Fibroblast of lung (primary cell): ENCODE measurements at places on chromosomes 16 and 17. TPM values are rescaled to one million over a fixed set of nuclear protein-coding genes. Genes with fewer than 3 reads are reported as not detected.

Gene FN3K
- 5.6 and 8.9 TPM in 2 replicates for total RNA-seq

Gene KCNJ12
- total RNA-seq = 0.66 and 1.5 TPM in 2 replicates

Gene RSKR
- total RNA-seq = 3.8 and 4.1 TPM in 2 replicates

- DNase-seq = no peak
These were observed 126.2 kb downstream of the PRKCB start for GRCh38 chr16:23962001-23962400.

Gene ACSM2A
- total RNA-seq = not detected in 2 replicates

GRCh38 chr17:31339906-31340661 lies 18.7 kb upstream of the EVI2A start:
- DNase-seq = peak; percentile 93

Gene GSDMA
- total RNA-seq = not detected in 2 replicates

- DNase-seq = no peak
These were observed 92.1 kb upstream of the GSE1 start for GRCh38 chr16:85520853-85521521.

GRCh38 chr16:48949636-48950035 lies 332.0 kb downstream of the CBLN1 start:
- DNase-seq = peak; percentile 18

Gene ANKRD40CL
- total RNA-seq = under 0.01 TPM in 1 of 2 replicates, not detected in the other

GRCh38 chr17:40099619-40100418 lies 570 bp downstream of the NR1D1 start:
- no peak for DNase-seq

Gene TIGD7
- 9.2 and 9.6 TPM in 2 replicates for total RNA-seq

GRCh38 chr17:63019138-63019873 lies 53.3 kb downstream of the TANC2 start:
- DNase-seq = no peak
